ENCODE measurements at places on chromosomes 1 and 21. TPM values are rescaled to one million over a fixed set of nuclear protein-coding genes. Genes with fewer than 3 reads are reported as not detected.
A peak's percentile ranks its signal among the peaks of the same experiment; 100 is the strongest.

Gene FCAMR
- not detected for total RNA-seq

Gene CPT2
- total RNA-seq: 15.1 TPM

Gene ERI3
- total RNA-seq: 80.1 TPM

Gene SEMA6C
- 0.80 TPM for total RNA-seq

Gene COL24A1
- not detected for total RNA-seq

Gene GUCA2B
- not detected for total RNA-seq

Gene HSPG2
- 2.5 TPM for total RNA-seq

Gene DNASE2B
- not detected for total RNA-seq

Gene AVPR1B
- not detected for total RNA-seq

Gene TMEM200B
- total RNA-seq: 0.56 TPM

Gene AADACL4
- not detected for total RNA-seq

Gene IFNLR1
- total RNA-seq: not detected

GRCh38 chr1:198771563-198772153, 132.8 kb downstream of the PTPRC start:
- peak; percentile 46 for DNase-seq

DNA sequence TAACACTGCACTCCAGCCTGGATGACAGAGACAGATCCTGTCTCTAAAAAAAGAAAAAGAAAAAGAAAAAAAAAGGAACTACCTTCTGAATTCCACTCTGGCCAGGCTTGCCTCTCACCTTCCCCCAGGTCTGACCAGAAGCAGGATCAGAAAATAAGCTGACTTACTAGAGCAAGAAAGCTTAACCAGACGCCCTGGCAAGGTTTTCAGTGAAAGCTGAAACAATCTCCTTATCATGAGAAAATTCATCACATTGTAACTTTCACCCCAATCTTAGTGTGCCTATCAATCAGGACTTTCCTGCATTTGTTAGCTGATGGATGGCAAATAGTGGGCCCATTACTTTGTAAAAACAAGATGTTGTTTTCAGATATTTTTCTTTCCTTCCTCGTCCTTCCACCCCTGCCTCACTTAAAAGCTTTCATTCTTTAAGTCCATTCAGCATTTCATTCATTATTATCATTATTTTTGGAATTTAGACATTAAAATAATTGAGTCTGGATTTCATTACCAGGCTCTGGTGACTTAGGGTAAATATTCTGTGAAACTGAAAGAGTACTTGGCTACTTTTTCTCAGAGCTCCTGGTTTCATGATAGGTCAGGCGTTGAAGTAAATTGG, 96.5 kb upstream of the CD34 start:
- no peak for DNase-seq

DNA sequence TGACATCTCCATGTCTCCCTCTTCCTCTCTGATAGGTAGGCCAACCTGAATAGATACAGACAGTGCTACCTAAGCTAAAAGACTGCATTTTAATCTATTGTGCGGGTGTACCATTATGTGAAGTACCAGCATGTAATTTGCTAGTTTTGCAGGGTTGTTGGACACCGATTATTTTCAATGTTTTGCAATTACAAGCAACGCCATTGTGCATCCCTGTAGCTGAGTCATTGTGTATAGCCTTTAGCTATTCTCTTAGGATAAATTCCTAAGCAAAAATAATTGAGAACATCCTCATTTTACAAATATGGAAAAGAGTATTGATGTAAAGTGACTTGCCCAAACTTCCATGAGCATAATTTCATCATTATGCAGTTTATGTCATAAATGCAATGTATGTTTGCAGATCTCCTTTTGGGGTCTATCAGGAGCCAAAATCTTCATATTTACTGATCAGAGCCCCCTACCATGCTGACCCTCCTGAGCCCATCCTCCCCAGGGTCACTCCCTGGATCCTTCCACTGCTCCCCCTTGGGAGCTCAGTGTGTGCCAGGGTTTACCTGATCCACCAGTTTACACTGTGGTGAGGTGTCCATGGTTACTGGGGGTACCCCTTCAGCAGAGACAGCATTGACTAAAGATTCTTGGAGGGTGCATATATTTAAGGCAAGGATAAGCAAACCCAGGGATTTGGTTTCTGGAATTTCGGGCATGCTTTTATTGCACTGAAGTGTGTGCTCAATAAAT, 80.6 kb downstream of the CCDC185 start:
- DNase-seq: no peak

- peak; percentile 97 for DNase-seq
Measured at GRCh38 chr1:177256153-177257075, 85.7 kb downstream of the BRINP2 start.

DNA sequence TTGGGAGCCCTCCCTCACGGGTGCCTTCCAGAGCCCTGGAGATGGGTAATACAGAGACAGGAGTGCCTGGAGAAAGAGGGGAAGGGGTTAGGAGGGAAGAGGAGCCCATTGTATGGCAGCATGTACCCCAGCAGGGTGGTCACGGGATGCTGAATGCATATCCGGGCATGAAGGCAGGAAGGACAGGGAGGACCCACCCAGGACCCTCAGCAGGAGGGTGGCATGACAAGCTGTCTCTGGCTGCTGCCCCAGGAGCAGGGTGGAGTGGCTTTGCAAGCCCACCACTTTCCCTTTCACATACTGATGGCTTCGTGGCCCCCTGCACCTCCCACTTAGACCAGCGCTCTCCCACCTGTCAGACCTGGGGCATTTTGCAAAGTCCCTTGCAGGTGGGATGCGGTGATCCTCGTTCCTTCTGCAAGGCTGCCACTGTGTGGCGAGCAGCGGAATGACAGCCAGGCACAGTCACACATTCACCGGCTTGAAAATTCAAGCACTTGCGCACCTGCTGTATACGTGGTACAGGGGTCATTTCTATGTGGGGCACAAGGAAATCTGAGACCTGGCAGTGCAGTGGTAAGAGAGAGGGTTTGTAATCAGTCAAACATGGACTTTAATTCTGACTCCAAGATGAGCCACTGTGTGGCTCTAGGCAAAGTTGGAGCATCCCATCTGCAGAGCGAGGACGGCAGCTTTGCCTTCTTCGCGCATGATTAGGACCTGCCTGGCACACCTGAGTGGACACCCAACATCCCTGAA, 53.2 kb upstream of the TMEM51 start:
- DNase-seq: peak; percentile 41

DNA sequence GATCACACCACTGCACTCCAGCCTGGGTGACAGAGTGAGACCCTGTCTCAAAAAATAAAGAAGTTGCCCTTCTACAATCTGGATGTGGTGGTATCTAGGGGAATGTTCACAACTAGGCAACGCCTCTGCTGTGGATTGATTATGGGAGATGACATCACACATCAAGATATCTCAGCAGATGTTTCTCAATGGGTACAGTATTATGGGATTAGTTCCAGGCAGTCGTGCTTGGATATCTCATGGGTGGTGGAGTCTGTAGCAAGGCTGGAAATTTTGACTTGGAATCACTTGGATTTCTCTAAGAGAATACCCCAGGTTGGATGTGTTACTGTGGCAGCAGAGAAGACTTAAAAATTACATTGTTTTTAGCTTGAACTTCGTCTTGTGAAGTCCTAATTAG, 7.7 kb downstream of the IFNAR2 start:
- no peak for DNase-seq

DNA sequence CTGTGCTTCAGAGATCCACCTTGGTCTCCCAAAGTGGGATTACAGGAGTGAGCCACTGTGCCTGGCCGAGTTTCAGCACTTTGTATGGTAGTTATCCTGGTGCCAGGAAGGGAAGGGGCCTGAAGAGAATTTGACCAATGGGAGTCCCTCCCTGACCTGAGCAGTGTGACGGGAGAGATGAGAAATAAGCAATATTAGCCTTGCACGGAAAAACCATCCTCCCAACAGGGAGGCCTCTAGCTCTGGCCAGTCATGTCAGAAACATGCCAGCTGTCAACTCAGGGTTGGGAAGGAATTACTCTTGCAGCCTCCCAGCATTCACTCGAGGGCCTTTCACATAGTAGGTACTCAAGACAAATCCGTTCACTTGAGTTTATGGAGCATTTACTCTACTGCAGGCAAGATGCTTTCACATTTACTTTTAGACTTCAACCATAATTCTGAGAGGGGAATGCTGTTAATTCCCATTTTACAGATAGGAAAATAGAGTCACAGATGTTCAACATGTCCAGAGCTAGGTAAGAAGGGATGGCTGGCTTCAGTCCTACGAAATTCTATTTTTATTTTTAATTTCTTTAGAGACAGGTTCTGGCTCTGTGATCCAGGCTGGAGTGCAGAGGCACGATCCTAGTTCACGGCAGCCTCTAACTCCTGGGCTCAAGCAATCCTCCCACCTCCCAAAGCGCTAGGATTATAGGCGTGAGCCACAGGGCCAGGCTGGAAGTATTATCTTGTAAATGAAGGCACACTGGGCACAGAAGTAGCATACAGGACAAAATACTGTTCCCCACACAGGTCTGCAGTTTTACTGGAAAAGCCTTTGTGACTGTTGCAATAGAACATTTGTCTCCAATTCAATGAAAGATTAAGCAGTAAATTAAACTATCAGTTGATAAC, 3.2 kb upstream of the ATP13A2 start:
- DNase-seq: no peak

DNA sequence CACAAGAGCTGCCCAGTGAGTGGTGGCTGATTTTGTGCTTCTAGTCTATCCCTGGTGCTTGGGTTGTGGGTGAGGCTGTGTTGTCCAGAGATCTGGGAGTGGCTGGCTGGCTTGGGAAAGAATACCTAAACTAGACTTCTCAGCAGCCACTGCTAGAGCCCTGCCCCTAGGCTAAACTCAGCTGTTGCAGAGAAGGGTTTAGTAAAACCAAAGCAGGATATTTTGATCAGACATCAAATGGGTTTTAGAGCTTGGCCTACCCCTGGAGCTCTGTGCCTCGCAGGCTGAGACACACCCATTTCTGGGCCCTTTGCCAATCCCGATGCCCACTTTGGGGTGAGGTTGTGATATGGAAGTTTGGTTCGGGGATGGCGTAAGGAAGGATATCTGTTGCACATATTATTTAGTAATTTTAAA, 88.5 kb downstream of the UCK2 start:
- DNase-seq: no peak

GRCh38 chr21:44850208-44850800, 23.2 kb downstream of the PTTG1IP start:
- no peak for DNase-seq

DNA sequence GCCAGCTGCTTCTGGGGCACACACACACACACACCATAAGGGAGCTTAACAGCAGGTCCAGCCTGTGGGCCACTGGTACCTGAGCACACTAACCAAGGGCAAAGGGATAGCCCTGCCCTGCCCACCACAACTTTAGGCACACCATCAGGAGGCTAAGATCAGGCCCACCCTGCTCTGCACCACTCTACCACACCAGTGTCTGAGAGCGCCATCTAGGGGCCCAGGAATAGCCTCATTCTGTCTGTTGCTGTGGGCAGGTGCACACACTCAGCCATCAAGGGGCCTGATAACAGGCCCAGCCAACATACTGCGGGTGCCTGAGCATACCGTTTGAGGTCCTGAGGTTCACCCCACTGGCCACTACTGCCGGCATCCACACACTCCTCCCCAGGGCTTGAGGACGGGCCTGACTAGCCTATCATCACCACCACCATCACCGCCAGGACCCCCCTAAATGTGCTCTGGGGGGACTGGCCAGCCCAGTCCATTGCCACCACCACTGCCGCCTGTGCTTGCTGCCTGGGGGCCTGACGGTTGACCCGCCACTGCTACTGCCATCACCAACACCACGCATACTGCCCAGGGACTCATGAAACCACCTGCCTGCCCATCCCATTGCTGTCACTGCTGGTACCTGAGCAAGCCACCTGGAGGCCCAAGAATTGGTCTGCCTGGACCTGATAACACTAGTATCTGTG, 31.3 kb downstream of the NSL1 start:
- no peak for DNase-seq

- no peak for DNase-seq
Measured at GRCh38 chr1:145750426-145750825, 31.1 kb downstream of the CD160 start.

GRCh38 chr1:74673351-74674111, at the start of gene ERICH3:
TSS of gene ERICH3 (minus strand) at chr1:74673792. CDS start at chr1:74673519, 273 bp downstream.
- DNase-seq: no peak

DNA sequence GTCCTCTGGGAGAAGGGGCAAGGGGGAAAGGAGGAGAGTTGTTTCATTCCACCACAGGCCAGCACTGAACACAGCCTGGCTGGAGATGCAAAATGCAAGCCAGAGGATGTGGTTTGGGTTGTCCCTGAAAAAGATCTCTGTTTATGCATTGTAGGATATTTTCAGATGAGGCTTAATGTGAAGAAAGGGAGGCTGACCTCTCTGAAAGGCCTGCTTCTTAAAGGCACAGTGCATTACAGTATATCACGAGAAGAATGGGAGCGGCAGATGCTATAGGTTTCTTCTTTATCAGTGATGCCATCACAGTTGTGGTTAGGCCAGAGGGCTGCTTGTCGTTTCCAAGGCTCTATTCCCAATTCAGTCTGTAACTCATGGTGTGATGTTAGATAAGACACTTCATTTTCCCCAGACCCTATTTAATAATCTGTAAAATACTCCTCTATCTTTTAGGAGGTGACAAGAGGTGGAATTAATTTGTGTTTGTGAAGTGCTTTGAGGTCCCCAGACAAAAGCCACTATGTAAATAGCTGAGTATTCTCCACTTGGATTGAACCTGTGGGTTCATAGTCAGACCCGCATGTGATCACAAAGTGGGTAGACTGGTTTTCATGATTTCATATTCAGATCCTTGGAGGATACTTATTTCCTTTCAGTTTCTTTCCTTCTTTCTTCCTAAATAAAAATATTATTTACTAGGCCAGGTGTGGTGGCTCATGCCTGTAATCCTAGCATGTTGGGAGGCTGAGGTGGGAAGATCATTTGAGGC, 76.5 kb upstream of the WDR26 start:
- peak; percentile 78 for DNase-seq

DNA sequence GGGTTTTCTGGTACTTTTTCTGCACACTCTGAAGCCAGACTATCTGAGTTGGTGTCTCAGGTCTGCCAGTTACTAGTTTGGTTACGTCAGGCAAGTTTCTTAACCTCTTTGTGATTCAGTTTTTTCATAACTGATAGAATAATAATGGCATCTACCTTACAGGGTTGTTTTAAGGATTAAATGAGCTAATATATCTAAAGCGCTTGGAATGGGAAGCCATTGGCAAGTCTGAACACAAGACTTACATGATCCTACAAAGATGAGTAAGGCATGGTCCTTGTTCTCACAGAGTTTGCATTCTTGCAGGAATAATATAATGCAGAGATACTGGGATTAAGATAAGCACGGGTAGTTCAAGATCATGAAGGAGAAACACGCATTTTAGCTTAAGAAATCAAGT, 9.2 kb upstream of the DENND2D start:
- DNase-seq: no peak

Measured in HT1080 (cell line).